ENCODE measurements at places on chromosomes 5 and 9.

DNA sequence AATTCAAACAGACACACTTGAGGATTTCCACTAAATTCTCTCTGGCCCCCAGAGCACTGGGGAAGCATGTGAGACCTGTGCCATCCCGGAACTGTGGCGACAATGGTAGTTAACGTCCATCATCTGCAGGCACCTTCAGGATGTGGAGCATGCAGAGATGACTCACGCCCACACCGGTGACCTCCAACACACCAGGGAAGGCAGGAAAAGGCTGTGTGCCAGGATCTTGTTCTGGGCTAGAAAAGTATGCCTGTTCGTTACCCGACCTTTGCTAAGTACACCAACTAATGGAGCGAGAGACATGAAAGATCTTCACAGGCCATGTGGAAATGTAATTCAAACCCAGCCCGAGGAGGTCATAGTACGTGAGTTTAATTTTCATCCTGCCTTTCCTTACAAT, 208.8 kb downstream of the MELK start:
- no peak for DNase-seq

GRCh38 chr5:41621420-41621819, 111.0 kb upstream of the PLCXD3 start:
- DNase-seq, result no peak

DNA sequence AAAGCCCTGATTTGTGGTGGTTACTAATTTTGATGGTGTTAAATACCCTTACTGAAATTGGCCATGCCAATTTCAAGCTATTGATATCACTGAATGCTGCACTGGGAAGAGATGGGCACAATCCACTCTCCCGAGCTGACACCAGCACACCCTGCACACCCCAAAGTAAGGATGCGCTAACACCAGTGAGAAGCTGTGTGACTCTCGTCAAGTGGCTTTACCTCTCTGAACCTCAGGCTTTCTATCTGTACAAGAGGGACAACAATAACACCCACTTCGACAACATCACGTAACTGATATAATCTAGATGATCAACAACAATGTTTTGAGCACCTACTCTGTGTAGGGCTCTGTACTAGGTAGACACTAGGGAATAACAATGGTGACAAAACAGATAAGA, 8.0 kb upstream of the AKNA start:
- no peak for DNase-seq

GRCh38 chr5:126490167-126490940, 67.1 kb downstream of the GRAMD2B start:
- DNase-seq, result no peak

GRCh38 chr9:127188396-127188795, 66.0 kb upstream of the ANGPTL2 start:
- no peak for DNase-seq

DNA sequence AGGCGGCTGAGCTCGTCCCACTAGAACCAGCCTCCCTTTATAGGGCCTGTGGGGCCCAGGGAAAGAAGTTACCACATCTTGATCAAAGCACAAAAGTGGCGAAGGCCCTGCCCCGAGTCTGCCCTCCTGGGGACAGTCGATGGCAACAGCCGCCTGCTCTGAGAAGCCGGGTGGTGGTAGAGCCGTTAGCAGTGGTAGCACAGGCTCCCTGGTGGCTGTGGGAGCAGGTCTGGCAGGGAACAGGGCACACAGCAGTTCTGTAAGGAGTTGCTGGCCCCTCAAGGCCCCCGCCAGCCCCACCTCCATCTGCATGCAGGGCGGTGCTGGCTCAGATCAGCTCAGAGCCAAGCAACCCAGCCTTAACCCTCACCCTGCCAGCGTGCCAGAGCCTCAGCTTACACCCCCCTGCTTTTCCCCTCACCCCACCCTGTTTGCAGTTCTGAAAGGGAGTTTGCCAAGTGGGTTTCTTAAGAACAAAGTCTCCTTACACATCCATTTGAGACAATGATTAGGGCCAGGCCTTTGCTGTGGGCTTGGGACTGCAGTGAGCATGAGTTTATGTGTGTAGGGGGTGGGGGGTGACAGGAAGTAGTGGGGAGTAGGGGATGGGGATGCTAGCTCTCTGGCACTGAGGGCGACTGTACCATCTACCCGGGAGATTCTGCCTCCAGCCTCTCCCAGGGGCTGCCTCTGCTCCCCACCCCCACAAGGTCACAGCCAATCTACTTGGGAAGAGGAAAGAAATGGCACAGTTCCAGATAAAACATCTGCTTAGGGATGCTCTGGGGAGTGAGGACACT, 11.8 kb downstream of the ACSL6 start:
- no peak for DNase-seq

DNA sequence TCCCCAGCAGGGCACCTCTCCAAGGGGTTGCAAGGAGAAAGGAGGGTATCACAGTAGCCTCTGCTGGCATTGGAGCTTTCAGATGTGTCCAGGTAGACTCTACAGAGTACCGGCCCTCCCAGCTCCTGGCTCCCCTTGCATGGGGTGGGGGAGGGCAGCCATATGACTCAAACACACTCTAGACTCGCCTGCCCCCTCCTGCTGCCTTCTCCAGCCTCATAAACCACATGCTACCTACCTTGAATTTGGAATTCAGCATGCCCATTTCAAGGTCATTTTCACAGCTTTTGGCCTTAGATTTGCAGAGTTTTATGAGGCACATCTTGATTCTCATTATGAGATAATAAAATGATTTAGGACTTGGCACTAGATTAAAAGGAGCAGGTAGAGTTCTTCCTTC, 32.8 kb upstream of the SMIM32 start:
- DNase-seq, result no peak

DNA sequence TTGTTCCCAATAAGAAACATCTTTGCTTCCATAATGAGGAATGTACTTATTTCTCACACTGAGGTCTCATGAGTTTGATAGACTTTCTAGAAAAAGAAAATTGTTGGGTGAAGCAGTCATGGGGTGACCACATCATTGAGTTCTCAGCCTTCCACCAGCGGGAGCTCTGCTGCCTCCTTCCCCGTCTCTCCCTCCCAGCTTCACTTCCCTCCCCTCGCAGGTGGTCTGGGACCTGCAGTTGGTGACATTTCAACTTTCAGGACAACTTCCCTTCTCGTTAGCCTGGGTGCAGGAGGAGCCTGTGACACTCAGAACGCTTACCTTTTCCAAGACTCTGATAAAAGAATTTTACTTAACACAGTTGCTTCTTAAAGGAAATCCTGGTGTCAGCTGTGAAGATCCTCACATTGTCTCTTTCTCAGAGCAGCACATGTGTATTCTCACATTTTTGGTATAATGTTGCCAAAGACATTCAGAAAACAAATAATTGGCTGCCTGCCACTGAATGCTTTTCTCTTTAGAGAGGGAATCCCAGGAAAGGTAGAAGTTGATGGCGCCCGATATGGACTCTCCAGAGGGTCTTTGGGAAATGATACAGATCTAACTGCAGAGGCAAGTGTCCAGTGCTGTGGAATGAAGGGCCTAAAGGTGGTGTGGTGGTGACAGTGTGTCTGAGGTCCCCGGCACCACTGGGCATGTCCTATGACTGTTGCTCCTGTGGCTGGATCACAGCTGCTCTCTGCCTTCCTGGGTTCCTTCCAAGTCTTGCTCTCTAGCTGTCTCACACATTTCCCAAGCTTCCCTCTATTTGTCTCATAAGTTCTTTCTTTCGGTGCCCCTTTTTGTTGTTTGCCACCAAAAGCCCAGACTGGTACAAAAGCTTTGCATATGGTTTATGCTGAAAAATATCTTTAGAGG, 238.1 kb downstream of the GAS1 start:
- no peak for DNase-seq

DNA sequence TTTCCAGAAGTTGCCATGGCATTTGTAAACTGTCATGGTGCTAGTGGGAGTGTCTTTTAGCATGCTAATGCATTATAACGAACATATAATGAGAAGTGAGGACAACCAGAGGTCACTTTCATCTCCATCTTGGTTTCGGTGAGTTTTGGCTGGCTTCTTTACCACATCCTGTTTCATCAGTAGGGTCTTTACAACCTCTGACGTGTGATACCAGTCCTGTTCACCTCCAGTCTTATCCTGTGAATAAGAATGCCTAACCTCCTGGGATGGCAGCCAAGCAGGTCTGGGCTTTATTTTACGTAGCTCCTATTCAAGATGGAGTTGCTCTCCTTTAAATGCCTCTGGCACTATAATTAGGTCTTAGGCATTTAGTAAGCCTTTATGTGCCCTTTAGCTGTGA, 20.4 kb upstream of the RFK start:
- no peak for DNase-seq

- DNase-seq, result no peak
Observed at GRCh38 chr9:37036776-37037502, 2.9 kb upstream of the PAX5 start.

DNA sequence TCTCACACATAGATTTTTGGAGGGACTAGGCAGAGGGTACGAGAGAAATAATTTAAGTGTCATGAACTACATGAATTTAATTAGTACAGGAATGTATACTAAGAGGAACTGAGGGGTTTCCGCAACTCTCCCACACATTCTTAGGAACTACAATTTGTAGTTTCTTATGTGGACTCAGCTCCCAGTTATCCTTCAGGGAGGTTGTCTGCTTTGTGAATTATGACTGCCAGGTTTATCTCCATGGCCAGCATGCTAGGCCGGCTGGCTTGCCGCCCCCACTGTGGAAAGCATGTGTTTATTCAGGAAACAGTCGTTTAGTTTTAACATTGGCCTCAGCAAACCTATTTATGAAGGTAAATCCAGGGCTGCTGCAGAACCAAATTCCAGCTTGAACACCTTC, 415.0 kb downstream of the KCTD16 start:
- DNase-seq, result no peak

- no peak for DNase-seq
Observed at GRCh38 chr9:110807956-110808598, 139.5 kb downstream of the MUSK start.

DNA sequence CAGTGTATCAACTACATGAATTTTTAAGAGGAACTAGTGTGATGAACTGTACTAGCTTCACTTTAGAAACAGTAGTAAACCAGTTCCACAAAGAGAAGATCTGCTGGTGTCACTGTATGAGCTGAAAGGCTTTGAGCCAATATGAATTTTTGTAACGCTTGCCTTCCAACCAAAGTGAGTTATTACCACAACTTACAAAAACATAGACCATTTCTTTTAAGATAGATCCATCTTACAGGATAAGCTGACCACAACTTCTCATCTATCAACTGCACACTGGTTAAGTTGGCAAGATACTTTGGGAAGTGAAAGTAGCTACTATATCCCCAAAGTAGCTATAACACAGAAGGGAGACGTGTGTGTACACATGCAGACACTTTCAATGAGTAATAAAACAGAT, 849.6 kb upstream of the DMAC1 start:
- no peak for DNase-seq

- no peak for DNase-seq
Observed at GRCh38 chr5:143737062-143737461, 74.9 kb upstream of the HMHB1 start.

- no peak for DNase-seq
Observed at GRCh38 chr9:101212661-101213060, 172.1 kb downstream of the BAAT start.

- DNase-seq, result peak; percentile 81
Observed at GRCh38 chr5:136424835-136425584, 59.7 kb upstream of the TRPC7 start.

GRCh38 chr5:14125262-14125661, 17.9 kb upstream of the TRIO start:
- no peak for DNase-seq

GRCh38 chr5:50299896-50300295, 141.2 kb downstream of the EMB start:
- DNase-seq, result no peak

Data from progenitor cell of endocrine pancreas (in vitro differentiated cells).